Natural killer cell (primary cell): ENCODE measurements at places on chromosomes 2 and 18. TPM values are rescaled to one million over a fixed set of nuclear protein-coding genes. Genes with fewer than 3 reads are reported as not detected.

SKOR2 gene
- not detected for total RNA-seq

KIF5C gene
- 1.8 TPM for total RNA-seq

ZNF521 gene
- 3.5 TPM for total RNA-seq

GPR75 gene
- 4.9 TPM for total RNA-seq

CABYR gene
- total RNA-seq = 0.75 TPM
